ENCODE measurements at places on chromosomes 1 and 21.

DNA sequence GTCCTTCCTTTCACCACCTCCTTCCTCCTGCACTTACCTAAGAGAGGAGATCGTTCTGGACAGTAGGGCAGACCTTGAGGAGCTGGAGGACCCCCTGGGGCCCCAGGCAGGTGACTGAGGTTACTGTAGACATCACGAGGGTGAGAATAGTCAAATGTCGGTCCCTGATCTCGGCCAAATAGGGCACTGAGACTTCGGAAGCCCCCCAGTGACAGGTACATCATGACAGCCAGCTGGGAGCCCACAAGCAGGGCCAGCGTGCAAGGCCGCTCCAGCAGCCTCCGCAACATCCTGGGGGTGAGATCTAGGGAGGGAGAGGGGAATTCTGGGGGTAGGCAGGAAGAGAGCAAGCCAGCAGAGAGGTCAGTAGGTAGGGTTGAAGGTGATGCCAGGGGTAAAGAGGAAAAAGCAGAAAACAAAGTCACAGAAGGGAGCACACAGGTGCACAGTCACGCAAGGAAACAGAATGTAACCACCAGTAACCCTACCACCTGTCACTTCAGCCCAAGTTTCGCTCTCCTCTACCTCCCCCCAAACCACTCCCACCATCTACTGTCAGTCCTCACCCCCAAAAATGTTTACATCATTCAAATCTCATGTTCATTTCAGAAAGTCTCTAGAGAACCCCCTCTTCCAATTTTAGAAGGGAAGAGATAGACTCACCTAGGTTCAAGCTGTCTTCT is 1.4 kb downstream of the B4GALT3 start:
- DNase-seq = no peak

DNA sequence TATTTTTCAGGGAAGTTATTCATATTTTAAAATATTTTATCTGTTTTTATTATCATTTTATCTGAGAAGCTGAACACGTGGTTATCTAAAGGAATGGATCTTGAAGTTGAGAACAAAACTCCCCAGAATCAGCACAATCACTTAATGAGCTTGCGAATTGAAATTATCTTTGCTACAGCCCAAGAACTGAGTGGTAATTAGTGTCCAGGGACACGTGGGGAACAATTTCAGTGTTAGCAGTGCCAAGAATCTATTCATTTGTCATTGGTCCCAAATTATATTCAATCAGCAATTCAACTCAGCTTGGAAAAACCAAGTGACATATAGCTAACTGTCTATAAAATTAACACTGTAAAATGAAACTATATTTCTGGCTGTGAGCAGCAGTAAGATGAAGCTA is 197.6 kb upstream of the UBE2U start:
- no peak for DNase-seq

DNA sequence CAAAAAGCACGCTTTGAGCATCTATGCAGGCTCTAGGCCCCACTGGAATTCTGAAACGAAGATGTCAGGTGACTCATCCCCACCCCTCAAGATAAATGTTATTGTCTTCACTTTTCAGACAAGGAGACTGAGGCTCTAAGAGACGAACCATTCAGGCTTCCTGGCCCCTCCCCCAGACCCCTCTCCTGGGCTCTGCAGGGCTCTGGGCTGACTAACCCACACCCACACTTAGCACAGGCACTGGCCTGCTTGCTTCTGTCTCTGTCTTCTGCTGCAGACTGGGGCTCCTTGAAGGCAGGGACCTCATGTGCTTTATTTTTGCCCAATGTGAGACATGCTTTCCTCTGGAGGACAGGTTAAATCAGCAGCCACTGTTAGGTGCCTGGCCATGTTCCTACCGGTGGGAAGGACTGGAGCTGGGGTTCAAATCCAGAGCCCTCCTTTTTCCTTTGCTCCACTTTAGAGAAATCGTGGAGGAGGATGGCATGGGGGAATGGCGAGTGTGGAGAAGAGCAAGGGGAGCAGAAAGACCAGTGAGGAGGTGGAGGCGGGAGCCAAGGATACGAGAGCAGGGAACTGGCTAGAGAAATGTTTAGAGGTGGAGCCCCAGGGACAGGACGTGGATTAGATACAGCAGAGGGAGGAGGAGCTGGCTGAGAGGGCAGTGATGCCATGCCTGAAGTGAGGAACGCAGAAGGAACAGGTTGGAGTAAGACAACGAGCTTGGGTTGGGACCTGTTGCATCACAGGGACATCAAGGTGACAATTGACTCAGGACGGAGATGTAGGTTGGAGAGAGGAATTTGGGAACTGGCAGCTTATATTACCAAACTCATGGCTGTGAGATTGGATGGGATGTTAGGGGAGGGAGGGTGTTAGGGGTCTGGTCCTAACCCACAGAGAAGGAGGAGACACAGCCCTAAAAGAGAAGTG is 1.7 kb downstream of the TMEM125 start:
- no peak for DNase-seq

DNA sequence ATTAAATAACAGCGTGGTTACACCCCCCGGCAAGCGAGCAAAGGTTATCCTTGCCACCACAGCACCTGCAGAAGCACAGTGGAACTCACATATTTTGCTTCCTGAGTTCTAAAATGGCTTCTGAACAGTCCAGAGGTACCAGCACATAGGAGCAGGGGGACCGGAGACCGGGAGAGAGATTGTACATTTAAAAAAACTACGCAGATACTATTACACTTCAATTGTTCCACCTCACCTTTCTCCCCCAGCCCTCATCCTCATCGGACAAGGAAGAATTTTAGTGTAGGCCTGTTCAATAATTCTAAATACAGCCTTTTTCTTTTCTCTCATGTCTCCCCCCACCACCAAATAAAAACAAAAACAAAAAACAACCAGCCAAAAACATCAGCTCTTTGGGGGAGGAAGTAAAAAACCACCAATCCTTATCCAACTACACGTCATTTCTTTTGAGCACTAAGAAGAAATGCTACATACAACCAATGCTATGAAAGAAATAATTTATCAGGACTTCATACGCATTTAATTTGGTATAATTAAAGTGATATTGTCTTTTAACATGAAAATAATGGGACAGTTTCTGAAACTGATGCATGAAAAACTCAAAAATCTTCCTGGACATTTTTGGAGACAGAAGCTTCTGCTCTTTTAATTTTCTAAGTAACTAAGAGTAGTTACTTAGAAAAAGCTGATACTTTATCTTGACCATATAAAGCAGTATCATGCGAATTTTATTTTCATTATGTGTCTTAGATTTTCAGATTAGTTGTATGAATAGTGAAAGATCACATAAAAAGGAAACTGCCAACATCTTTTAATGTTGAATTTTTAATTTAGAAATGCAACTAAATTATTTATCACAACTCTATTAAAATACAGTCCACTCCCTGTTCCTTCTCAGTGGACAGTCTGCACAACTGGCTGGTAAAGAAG is 9.1 kb downstream of the CDKN2C start:
- DNase-seq = no peak

DNA sequence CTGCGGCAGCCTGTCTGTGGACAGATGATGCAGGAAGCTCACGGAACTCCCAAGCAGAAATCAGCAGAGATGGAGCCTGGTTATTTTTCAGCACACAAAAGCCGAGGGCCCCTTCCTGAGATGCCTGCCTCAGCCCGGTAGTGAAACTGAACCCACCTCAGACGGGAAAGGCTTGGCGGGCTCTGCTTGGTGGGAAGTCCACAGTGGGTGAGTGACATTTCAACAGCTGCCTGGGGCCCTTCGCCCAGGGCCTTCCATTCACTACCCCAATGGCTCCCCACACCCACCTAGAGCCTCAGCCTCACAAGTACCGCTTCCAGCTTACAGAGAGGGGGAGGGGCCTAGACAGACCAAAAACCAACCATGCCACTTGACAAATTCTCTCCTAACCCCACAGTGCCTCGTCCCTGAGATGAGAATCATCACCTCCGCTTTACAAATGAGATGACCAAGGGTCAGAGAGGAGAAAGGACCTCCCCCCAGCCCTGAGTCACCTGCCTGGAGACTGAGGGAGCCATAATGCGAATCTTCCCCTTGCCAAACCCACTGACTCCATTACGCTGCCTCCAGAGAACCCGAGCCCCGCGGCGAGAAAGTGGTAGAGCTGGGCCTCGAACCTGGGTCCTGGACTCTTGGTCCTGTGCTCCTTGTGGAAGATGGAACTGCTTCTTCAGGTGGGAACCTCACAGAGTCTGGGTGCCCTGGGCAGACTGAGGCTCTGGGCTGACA is 3.4 kb upstream of the ECE1 start:
- DNase-seq = peak; percentile 74

DNA sequence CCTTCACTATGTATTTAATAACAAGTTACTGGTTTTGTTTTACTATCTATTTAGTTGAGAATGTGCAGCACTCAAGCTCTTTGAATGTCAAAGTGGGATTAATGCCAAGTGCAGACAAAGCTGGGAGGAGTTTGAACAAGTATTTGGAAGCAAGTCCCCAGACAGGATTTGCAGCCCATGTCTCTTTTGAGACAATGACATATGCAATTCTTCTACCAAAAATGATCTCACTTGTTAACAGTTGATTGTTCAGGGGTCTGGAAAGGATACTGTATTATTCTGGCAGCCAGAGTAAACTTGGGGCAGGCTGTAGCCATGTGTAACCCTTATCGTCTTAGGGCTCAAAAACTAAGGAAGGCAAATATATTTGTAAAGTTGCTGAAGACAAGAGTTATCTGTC is 15.8 kb downstream of the COLGALT2 start:
- no peak for DNase-seq

DNA sequence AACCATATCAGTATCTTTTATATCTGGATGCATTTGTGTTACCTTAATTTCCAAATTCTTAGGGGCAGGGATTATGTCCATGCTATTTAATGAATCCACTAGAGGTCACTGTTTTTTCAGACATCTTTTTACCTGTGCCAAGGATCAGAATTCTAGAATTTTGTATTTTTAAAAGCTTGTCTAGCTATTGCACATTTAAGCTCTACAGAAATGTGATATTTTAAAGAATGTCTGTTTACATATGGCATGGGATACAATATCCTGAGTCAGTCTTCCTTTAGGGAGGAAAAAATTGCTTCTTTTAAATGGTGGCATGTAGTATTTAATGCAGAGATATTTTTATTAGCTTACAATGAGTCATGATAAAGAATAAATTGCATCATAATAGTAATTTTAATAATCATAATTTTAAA is 11.3 kb downstream of the RPAP2 start:
- DNase-seq = no peak

GRCh38 chr1:109789551-109790180 is 25.9 kb upstream of the EPS8L3 start:
- no peak for DNase-seq

GRCh38 chr1:44531785-44532566 is 126.9 kb downstream of the RNF220 start:
- peak; percentile 16 for DNase-seq

DNA sequence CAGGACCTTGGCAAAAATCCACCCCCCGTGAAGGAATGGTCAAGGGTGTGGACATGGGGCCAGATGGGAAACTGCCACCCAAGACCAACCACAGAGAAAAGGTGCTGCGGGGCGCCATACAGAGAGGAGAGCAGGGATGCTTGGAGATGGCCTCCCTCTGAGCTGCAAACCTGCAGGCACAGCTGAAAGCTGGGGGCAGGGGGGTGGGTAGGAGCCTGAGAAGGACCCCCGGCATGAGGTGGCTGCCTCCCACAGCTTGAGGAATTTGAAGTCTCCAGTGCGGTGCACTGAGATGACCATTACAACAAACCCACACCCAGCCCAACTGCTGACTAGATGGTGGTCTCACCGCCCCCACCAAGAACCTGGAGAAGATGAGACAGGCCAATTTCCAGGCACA is 84.8 kb downstream of the WDR4 start:
- DNase-seq = no peak

- DNase-seq = no peak
Measured at GRCh38 chr1:80827666-80828065, 973.1 kb upstream of the ADGRL2 start.

DNA sequence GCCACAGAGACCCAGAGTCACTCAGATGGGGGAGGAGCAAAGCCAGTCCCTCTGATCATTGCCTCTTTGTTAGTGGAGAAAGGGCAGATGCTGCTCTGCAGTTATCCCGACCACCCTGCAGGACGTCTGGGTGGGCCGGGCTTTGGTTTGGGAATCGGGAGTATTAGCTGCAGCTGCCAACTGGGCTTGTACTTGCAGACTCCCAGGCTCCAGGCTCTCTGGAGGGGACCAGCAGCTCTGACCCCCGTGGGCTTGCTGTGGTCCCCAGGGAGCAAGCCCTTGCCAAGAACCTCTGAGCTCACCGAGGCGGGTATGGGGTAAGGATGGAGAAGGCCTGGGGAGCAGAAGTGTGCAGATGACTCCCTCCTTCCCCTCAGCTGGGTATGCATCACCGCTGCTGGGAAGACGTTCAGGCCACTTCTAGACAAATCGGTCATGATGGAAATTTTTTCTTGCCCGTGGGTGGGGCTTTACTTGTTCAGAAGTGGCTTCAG is 21.6 kb downstream of the MAPKAPK2 start:
- DNase-seq = no peak

DNA sequence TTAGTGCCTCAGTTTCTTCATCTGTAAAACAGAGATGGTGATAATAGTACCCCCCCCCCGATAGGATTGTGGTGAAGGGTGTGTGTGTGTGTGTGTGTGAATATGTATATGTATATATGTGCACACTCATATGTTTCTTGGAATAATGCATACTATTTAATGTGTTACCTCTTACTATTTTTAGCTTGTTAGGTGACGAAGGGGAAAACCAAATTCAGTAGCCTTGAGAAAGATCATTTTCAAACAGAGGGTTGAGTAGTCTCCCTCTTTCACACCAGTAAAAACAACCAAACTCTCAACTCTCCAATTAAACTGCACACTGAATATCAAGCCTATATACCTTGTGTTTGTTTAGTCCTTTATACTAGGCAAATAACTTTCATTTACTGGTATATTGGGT is 75.7 kb downstream of the NTMT2 start:
- no peak for DNase-seq

GRCh38 chr21:35924714-35925301 is 135.5 kb downstream of the SETD4 start:
- no peak for DNase-seq

- no peak for DNase-seq
Measured at GRCh38 chr21:38479641-38480525, 18.4 kb downstream of the ERG start.

DNA sequence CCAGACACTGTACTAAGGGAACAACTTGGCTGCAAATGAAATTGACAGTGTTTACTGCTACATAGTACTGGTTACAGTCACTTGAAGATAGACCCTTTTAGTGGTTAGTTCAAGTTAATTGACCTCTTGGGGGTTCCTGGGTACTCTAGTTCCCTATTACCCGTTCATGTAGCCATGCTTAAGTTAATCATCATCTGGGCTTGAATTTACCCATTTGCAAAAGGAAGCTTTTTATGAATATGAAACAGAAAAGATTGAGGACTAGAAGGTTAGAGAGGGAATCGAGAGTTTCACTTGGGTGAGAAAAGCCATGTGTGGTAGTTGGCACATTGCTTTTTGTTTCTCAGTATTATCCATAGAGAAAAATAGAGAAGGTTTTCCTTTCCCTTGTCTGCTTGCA is 2.7 kb downstream of the MIA3 start:
- peak; percentile 27 for DNase-seq

GRCh38 chr1:116403496-116404136 is 30.6 kb downstream of the ATP1A1 start:
- no peak for DNase-seq

GRCh38 chr21:23951251-23951650 is 1656.0 kb downstream of the MRPL39 start:
- no peak for DNase-seq
